ENCODE measurements at places on chromosomes 2 and 18.
A peak's percentile ranks its signal among the peaks of the same experiment; 100 is the strongest.

GRCh38 chr2:150296770-150297546 lies 190.5 kb downstream of the RND3 start:
- peak; percentile 85 for DNase-seq

DNA sequence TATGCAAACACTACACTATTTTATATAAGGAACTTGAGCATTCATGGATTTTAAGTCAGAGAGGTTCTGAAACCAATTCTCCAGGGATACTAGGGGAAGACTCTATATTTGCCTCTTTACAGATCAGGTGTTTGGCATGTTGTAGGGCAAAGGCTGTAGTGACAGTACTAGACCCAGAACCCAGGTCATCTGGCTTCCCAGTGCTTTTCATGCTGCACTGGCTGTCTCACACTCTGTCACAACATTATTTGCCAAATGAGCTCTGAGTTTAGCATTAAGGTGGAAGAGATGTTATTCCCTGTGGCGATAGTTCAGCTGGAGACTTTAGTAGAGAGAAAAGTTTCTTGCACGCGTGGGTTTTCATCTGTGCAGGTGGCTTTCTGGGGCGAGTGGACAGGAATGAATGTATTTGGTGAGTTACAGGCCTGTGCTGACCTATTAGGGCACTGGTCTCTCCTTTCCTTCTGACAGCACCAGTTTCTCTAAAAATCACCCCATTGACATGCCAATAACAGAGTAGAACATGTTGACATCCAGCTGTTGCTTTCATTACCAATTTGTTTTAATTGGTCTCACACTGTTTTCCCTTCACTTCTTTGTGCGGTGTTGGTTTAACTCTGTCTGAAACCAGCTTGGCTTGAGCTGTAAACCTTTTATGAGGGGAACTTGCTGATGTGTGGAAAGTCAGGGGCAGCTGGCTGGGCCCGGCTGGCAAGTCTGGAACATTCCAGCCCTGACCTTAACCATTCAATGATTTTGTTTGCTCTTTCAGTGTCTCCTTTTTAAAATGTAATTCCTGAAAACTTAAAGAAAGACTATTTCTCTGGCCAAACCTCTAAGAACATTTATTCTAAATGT lies 643.0 kb upstream of the FAM98A start:
- DNase-seq = no peak

GRCh38 chr2:8132351-8132831 lies 549.5 kb upstream of the ID2 start:
- DNase-seq = peak; percentile 37

GRCh38 chr2:95005726-95006125 lies 19.8 kb upstream of the MAL start:
- DNase-seq = no peak

GRCh38 chr2:126792186-126792585 lies 106.5 kb upstream of the TEX51 start:
- no peak for DNase-seq

GRCh38 chr2:27559228-27559627 lies 23.6 kb upstream of the ZNF512 start:
- DNase-seq = no peak

DNA sequence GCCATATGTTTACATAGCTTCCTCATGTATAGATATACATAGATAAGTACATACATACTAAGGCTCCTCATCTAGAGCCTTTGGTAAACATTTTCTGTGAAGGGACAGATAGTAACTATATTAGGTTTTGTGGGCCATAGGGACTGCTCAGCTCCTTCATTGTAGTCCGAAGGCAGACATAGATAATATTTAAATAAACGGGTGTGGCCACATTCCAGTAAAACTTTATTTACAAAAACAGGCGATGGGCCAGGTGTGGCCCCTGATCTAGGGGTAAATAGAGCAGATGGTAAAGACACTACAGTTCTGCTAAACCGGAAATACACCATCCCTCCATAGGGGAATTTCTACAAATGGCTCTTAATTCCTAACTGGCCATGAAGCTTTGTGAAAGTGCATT lies 7.3 kb downstream of the COQ10B start:
- DNase-seq = no peak

- peak; percentile 87 for DNase-seq
Measured at GRCh38 chr2:151774506-151774905, 40.2 kb upstream of the NEB start.

DNA sequence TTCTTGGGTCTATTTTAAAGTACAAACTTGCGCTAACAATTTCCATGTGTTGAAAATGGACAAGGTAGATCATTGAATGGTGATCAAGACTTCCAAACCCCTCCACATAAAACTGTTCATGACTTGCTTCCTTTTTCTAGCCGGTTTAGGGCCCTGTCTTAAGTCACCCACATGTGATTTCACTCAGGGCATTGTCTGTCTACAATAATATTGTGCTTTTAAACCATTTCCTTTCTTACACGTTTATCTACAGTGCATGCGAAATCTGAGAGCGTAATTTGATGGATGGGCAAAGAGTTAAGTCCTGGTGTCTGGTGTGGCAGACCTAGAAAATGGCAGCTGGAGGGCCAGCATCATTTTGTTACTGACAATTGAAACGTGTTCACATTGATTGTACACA lies 2.0 kb upstream of the ZNF516 start:
- no peak for DNase-seq

GRCh38 chr2:18514526-18515461 lies 45.7 kb downstream of the RDH14 start:
- no peak for DNase-seq

DNA sequence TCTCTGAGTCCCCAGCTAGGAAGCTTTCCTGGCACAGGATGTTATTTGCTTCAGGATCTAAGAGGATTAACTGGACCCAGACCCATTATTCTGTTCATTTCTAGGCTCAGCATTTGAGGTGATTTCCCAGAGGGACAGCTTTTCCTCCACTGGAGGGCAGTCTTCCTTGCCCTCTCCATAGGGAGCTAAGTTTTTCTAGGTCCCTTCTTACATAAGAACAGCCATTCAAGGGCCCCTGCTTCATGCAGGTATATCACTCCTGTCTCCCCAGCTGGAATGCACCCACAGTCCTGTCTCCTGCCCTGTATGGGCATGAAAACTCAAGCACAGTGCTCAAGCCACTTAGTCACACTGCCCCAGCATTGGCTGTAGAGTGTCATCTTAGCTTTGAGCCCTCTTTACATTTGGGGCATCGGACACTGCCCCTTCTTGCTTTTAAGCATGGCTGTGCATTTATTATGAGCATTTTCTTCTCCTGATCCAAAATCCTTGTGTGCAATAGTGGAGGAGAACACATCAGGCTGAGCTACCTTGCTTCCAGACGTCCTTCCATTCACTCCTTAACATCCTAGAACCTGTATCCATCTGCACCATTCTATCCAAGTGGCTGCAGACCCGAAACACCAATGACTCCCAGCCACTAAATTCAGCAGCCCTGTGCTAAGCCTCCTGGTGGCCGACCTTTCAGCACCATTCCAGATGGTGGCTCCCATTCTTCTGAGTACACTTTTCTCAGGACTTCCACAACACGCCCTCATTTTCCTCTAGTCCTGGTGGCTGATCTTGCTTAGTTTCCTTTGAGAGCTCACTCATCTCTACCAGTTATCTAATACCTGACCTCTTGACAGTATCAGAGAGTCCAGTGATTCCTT lies 80.0 kb downstream of the COPS8 start:
- DNase-seq = peak; percentile 74

DNA sequence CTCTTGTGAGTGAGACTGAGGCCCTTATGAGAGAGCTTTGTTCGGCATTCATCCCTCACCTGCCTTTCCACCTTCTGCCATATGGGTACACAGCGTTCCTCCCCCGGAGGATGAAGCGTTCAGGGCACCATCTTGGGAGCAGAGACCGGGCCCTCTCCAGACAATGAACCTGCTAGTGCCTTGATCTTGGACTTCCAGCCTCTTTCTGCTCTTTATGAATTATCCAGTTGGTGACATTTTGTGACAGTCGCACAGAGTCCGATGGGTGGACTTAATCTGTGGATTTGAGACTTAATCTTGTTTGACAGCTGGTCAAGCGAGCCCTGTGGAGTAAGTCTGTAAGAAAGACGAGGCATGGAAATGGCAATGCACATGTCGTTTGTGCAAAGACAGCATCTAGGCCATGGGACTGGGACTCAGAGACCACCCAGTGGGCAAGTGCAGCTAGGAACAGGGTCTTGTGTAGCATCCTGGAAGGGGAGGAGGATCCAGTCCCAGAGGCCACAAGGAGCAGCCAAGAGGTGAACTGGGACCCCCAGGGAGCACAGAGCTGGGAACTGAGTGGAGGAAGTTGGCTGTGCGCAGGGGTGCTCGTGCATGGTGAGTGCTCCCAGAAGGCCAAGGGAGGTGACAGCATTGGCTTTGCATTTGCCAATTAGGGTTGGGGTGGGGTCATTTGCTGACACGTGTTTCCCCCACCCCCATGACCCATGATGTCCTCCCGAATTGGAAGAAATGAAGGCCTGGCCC lies 69.5 kb upstream of the HDAC4 start:
- no peak for DNase-seq

- DNase-seq = no peak
Measured at GRCh38 chr2:176076063-176076462, 7.7 kb downstream of the EVX2 start.

DNA sequence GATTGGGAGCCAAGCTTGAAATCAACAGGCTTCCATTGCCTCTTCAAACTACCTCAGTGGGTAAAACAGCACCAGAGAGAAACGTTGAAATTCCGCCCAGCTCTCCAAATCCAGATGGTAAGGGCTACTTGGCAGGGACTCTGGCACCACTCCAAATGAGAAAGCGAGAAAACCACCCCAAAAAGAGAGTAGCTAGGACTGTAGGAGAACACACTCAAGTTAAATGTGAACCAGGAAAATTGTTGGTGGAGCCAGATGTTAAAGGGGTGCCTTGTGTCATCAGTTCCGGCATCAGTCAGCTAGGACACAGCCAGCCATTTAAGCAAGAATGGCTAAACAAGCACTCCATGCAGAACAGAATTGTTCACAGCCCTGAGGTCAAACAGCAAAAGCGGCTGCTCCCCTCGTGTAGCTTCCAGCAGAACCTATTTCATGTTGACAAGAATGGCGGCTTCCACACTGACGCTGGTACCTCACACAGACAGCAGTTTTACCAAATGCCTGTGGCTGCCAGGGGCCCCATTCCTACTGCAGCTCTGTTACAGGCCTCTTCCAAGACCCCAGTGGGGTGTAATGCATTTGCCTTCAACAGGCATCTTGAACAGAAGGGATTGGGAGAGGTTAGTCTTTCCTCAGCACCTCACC lies 167.3 kb downstream of the ASXL3 start:
- no peak for DNase-seq

GRCh38 chr2:74819702-74820101 lies 14.2 kb upstream of the HK2 start:
- no peak for DNase-seq

- no peak for DNase-seq
Measured at GRCh38 chr2:150267651-150268415, 219.6 kb downstream of the RND3 start.

DNA sequence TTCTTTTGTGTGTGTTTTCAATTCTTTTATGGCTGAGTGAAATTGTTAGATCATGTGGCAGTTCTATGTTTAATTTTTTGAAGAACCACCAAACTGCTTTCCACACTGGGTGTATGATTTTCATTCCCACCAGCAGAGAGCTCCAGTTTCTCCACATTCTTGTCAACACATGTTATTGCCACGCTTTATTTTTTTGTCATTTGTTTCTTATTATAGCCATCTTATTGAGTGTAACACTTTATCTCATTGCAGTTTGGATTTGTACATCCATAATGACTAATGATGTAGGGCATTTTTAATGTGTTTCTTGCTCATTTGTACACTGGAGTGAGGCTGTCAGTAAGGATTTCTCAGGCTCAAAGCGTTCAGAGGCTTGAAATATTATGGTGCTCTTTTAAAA lies 184.2 kb downstream of the PIEZO2 start:
- DNase-seq = no peak

DNA sequence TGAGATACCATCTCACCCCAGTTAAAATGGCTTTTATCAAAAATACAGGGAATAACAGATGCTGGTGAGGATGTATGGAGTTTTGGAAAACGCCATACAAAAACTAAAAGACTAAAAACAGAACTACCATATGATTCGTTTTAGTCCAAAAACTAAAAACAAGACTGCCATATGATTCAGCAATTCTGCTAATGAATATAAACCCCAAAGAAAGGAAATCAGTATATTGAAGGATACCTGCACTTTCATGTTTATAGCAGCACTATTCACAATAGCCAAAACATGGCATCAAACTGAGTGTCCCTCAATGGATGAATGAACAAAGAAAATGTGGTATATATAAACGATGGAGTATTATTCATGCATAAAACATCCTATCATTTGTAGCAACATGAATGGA lies 224.4 kb upstream of the MC4R start:
- DNase-seq = no peak

DNA sequence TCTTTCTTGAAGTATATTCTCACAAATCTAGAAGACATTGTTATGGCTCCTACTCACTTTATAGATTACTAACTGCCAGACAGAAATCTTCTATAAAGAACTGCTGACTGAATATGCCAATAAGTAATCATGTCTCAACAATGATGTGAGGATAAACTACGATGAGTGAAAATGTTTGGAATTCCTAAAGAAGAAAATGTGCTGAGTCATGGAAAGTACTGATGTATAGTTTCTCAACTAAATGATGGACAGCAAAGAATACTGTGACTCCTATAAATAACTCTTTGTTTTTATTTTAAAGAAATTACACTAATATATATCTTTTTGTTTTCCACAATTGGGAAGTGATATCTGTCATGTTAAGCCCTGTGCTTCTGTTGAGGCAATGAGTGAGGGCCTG lies 232.9 kb downstream of the LNPK start:
- DNase-seq = no peak

DNA sequence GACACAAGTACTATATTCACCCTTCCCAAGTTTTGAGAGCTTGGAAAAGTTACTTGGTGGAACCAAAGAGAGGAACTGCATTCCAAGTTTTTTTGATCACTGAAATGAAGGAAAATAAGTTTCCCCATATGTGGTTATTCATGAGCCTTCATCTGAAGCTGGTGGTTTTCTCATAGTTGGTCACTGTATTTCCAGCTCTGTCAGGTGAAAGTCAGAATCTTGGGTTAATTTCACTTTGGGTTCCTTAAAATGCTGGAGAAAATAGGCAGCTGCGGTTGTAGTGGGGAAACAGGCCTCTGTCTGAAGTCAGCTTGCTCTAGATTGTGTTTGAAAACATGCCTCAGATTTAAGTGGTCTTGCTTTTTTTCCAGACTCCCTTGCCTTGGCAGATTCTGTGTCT lies 200.5 kb downstream of the HRH4 start:
- DNase-seq = no peak

DNA sequence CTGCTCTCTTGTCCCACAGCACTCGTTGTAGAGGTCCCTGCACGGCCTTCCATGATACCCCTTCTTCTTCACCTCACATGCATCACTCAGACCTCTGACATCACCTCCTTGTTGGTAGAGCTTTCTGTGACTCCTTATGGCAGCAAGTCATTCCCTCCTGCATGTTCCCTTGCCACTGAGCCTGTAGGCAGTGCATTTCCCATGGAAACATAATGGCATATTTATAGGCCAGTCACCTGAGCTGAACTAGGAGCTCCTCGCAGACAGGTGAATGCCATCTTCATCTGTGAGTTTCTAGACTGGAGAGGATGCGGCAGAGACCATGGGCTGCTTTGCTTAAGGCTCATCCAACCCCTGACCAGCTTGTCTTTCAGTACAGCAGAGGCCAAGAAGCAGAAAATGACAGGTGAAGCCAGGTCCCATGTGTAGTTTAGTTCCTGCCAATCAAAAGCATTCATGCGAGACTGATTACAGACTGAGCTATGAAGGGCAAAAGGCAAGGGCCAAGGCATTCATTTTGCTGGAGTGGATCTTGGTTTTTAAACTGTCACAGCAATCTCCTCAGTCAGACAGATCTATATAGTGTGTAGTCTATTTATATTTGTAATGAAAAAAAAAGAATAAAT lies 59.4 kb upstream of the NEDD4L start:
- no peak for DNase-seq

All from fibroblast of mammary gland (primary cell).